Ureter (tissue), 1 donor: ENCODE measurements at places on chromosomes 2 and 18. TPM values are rescaled to one million over a fixed set of nuclear protein-coding genes. Genes with fewer than 3 reads are reported as not detected.

Gene ATG4B
- total RNA-seq, result 82.9 TPM

Gene PRLH
- total RNA-seq, result not detected

Gene KIF1A
- total RNA-seq, result 1.2 TPM

Gene ADGRF3
- 0.89 TPM for total RNA-seq
